ENCODE measurements at places on chromosomes 1 and 21.

DNA sequence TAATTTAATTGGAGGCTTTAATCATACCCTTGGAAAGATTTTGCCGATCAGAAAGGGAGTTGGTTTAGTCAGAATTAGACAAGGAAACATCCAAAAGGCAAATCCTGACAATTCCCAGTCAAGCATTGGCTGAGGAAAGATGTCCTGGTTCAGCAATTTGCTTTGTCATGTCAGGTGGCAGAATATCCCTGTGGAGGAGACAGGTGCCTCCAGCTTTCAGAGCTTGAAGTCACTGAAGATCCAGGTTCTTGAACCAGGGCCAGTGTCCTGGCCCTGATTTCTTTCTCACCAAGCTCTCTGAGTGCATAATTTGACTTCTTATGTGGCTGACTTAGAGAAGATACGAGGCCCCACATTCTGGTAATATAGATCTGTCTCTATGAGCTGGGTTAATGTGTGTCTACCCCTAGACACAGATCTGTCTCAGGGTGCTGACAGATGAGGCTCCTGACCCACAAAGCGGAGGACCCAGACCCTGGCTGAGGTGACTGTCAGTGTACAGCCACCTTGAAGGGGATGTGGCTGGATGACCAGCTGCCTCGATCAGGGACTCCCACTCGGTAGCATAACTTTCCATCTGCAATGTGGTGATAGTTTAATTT lies 118.9 kb downstream of the HHAT start:
- no peak for DNase-seq

- DNase-seq, result peak; percentile 31
Observed at GRCh38 chr1:64043288-64043687, 160.1 kb upstream of the UBE2U start.

DNA sequence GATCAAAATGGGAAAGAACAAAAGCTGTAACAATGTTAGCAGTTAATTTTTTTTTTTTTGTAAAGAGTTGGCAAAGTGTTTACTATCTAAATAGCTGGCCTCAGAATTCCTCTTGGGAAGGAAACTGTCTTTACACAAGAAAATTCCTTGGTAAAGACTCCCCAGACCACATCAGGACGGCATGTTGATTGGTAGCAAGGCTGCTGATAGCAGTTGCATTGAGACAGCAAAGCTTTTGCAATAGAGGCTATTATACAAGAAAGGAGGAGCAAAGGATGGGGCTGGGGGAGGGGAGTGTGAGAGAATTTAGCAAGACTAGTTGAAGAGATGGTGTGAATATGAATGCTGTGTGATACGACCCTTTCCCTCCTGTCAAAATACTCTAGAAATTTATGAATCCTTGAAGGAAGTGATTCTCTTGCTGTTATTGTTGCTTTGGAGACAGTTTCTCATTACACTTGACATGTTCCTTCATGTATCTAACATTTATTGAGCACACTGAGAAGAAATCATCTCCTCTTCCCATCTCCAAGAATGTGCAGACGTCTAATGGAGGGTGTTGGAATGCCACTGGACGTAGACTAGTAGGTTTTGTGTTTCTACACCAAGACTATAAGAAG lies 355.6 kb downstream of the SIPA1L2 start:
- DNase-seq, result no peak

GRCh38 chr1:58928514-58928913 lies 144.7 kb upstream of the JUN start:
- DNase-seq, result no peak

GRCh38 chr1:199041173-199041914 lies 402.5 kb downstream of the PTPRC start:
- peak; percentile 25 for DNase-seq

GRCh38 chr1:38586993-38587646 lies 272.5 kb downstream of the RRAGC start:
- DNase-seq, result no peak

- no peak for DNase-seq
Observed at GRCh38 chr1:42860339-42861013, 14.1 kb downstream of the ZNF691 start.

DNA sequence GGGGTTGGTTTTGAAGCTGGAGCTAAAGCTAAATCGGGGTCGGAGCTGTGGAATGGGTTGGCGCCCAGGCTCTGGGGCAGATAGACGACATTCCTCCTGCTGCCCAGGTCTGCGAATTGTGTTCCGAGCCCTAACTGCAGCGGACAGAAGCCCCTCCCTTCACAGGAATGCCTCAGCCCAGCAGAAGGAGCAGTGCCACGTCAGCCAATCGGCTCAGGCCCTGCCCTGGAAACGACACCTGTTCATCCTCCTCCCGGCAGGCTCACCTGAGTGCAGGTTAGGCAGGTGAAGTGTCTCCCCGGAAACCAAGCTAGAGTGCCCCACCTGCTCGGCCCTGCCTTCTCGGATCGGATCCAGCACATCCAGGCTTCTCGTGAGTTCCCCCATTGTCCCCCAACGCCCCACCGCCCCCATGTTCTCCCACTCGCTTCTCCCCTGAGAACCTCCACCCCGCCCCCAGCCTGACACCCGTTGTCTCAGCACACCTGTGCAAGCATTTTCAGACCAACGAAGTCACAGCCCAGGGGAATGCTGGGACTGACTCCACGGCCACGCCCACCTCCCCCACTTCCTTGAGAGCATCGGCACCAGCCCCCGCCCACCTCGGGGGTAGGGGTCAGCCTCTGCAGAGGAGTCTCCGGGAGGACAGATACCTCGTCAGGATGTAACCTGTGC lies 775 bp downstream of the TMEM125 start:
- no peak for DNase-seq

GRCh38 chr1:118123116-118123839 lies 61.8 kb downstream of the SPAG17 start:
- no peak for DNase-seq

DNA sequence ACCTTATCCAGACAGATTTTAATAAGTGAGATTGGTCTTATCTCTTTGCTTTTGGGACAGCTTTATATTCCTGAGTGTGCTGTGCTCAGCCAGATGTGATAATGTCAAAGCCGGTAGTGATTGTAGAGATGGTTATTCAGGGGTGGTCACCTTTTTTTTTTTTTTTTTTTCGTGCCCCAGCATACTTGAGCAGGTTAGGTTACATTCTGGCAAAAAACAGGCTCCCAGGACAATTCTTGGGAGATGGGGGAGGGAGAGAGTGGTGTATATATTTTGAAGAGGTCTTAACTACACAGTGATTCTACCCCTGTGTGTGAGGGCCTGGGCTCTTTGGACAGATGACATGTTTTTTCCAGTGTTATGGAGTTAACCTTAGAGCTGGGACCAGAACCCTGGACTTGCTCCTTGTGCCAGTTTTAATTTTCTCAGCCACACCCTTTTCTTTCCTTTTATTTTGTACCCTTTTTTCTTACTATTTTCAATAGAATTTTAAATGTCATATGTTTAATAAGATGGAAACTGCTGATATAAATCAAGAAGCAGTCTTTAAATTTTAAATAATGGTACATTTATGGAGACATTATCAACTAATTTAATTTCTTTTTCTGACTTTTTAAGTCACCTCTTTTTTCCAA lies 88.4 kb downstream of the DYRK1A start:
- no peak for DNase-seq

DNA sequence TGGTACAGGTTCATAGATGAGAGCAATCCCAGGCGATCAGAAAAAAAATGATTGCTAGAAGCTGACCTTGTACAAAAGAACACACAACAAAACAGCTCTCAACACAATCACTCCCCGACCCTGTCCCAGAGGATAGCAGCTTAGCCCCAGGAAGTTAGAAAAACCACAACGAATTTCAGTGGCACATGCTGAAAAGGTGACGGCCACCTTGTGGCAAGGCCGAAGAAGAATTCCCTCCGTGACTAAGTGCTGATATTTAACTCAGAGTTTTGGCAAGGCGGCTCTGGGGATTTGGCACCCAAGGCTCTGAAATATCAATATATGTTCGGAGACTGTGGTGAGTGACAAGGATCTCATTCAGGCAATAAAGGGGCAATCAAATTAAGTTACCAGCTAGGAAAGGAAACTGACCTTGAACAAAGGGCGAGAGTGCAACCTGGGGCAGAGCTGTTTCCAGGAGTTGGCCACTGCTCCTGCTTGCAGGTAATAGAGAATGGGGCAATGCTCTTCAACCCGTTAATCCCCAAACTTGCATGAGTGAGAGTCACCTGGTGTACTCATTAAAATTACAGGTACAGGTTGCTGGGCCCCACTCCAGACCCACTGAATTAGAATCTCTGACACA lies 96.2 kb downstream of the BEND5 start:
- no peak for DNase-seq

- no peak for DNase-seq
Observed at GRCh38 chr1:182391028-182391361, 595 bp downstream of the GLUL start.

GRCh38 chr1:7375329-7375728 lies 395.8 kb upstream of the VAMP3 start:
- no peak for DNase-seq

DNA sequence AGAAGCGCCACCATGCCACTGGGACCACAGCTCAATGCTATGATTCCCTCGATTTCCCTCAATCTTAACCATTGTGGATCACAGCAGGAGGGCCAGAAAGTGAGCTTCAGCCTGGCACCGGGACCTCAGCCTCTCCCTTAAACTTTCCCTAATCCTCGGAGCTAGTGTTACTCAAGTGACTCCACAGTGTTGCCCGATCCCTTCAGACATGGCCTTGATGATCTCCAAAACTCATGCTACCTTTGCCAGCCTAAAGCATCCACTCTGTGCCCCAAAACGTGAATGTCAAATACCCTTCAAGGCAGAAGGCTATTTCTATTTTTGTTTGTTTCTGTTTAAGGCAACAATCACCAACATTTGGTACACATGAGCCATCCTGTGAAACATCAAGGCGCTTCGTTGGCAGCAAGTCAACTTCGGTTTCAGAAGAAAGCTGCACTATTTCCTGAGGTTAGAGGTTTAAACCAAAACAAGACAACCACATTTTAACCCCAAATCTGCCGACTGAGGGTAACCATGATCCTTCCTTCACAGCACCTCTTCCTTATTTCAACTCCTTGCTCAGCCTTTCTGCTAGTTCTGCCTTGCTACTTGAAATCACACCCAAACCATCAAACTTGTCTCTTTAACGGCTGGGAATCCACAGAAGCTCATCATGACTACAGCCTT lies 94.4 kb upstream of the KRTAP19-8 start:
- DNase-seq, result no peak

- no peak for DNase-seq
Observed at GRCh38 chr1:10519016-10519417, 44.3 kb downstream of the PEX14 start.

GRCh38 chr1:16913181-16913832 lies 8.4 kb upstream of the CROCC start:
- DNase-seq, result no peak

DNA sequence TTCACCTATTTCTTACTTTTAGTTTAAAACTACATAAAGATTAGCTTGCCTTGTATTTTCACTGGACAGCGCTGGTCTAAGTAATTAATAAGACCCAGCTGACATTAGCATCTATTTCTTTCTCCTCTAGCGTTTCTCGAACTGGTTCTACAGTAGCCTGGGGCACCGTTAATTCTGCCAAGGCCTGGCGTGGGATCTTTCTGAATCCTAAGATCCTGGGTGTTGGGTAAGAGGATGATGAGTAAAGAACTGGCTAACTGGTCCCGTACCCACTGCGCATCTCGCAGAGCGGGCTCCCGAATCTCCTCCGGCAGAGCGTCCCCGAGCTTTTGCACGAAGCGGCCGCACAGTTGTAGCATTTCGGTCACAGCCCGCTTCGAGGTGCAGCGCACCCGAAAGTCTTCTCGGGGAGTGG lies 309 bp downstream of the NSL1 start:
- peak; percentile 61 for DNase-seq

GRCh38 chr1:222443566-222443965 lies 104.3 kb downstream of the HHIPL2 start:
- DNase-seq, result no peak

DNA sequence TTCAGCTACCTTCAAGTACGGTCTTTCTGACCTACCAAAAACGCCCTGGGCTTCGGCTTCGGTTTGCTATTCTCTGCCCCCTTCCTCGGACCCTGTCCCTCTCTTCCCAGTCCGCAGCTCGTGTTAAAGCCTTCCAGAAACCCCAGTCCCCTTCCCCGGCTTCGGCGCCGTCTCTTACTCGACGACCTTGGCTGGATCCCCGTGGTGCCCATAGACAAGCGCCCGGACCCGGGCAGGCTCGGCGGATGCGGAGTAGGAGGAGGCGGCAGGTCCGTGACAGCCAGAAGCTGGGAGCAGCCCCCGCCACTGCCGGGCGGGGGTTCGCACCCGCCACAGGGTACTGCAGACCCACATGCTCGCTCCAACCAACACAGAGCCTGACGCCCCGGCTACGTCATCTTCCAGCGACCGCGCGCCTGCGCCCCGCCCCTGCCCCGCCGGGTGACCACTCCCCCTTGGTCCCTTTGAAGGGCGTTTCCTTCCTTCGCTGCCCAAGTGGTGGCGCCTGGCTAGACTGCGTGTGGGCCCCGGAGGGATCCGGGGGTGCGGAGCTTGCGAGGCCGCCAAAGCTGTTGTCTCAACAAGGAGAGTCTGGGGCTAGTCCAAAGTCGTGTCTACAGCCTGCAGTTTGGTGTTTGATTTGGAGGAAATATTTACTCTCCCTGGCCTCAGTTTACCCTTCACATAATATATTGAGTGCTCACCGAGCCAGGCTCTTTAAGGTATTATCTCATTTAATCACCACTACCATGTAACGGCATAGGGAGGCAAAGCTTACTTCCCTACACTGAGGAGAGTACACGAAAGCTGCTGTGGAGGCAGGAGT lies at the start of gene MECR:
TSS of gene MECR (minus strand) at position 382 of the 826 bp plus-strand sequence. CDS start at position 354, 28 bp downstream.
- peak; percentile 80 for DNase-seq

- DNase-seq, result no peak
Observed at GRCh38 chr1:185811073-185811709, 77.0 kb downstream of the HMCN1 start.

All from RCC 7860 (cell line).